ENCODE measurements at places on chromosomes 4 and X.
A peak's percentile ranks its signal among the peaks of the same experiment; 100 is the strongest.

GRCh38 chrX:45842207-45842925 lies 641.7 kb upstream of the DIPK2B start:
- DNase-seq, result no peak

DNA sequence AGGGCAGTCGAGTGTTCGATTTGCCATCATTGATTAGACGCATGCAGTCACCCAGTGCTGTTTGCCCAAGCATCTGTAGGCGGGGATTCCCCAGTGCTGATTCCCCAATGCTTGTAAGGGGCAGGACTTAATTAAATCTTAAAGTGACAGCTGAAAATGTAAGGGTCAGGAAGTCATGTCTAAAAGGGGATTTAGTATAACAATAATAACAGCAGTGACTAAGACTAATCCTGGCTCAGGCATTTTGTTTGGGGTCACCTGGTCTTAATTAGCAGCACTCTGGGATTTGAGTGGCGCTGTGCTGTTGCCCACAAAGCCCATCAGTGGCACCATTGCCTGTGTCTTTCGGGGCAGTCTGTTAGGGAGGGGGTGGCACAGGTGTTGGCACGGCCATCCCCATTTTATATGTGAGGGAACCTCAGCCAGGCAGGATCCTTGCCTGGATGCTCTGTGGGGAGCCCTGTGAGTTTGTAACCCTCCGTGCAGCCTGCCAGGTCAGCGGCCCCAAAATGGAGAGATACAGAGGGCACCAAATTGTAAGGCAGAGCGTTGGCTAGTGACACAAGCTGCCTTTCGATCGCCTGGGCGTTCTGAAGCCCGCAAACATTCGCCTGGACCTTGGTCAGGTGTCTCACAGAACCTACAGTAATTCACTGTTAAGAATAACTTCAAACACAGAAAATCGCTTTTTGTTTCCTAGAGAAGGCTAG lies 146.7 kb downstream of the TBL1X start:
- DNase-seq, result no peak

- DNase-seq, result no peak
Measured at GRCh38 chr4:173652283-173652931, 122.4 kb upstream of the HAND2 start.

DNA sequence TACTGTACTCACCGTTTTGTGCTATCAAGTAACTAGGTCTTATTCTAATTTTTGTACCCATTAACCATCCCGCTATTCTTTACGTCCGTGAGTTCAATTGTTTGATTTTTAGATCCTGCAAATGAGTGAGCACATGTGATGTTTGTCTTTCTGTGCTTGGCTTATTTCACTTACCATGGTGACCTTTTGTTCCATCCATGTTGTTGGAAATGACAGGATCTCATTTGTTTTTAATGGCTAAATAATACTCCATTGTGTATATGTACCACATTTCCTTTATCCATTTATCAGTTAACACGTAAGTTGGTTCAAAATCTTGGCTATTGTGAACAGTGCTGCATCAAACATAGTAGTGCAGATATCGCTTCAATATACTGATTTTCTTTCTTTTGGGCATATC lies 48.3 kb downstream of the USP9X start:
- no peak for DNase-seq

- DNase-seq, result no peak
Measured at GRCh38 chr4:164136180-164136616, 617.7 kb upstream of the SMIM31 start.

GRCh38 chr4:8245884-8246833 lies 23.4 kb upstream of the HTRA3 start:
- DNase-seq, result no peak

DNA sequence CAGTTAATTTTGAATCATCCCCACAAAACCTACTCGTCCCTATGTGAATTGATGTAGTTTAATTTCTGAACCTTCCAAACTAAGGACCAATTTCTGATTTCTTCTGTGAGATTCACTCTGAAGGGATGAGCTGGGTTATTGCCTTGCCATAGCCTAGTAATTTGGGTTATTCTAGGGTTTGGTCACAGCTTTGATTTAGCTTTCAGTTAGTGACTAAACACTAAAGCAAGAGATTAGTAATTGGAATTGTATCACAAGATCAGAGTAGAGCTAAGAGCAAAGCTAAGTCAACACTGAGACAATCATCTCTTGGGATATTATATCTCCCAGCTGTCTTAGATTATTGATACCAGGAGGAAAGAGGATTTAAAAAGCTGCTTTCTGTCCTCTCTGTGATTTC lies 588.0 kb downstream of the CCSER1 start:
- no peak for DNase-seq

GRCh38 chr4:948101-948935 lies 16.1 kb downstream of the TMEM175 start:
- no peak for DNase-seq

DNA sequence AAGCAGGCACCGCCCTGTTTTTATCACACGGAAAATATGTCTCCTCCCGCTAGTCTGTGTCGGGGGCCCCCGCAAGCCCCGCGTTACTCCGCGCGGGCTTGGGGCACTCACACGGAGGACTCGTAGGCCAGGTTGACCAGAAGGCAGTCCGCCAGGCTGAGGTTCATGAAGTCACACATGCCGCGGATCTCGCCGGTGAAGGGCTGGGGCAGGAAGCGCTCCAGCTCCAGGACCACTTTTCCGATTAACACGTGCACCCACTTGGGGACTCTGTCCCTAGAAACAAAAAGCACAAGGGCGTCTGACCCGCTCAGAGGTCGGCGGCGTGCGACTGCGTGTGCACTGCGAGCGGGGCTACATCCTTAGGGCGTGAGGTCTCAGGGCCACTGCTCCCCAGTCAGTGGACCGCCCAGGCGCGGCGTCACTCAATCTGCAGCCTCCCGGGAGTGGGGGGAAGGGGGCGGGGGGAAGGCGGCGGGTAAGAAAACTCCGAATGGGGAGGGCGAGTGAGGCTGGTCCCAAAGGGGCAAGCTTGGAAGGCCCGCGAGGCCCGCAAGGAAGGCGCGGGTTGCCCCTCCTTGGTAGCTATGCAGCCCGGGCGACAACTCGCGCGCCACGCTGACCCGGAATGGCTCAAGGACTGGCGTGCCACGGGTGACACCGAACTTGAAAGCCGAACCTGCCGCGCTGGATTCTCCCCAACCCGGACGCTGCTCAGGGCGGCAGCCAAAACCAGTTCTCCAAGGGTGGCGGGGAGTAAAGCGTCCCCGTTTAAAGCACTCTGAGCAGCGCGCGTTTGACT lies 722 bp downstream of the NAAA start:
- peak; percentile 77 for DNase-seq

DNA sequence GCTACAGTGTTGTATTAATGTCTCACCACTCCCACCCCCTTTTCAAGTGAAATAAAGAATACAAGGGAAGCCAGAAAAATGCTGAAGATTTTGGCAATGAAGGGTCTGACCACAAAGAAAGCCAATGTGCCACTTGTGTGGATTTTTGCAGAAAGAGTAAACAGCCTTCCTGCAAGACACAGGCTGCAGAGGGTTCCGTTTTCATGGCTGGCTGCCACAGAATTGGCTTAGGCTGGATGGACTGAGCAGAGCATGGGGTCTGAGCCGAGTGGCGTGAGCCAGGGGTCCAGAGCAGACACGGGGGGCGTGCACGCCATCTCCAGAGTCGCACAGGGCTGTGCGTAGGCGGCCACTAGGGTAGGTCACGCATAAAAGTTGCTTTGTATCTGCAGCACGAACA lies 69.2 kb downstream of the MTNR1A start:
- DNase-seq, result no peak

GRCh38 chr4:23873717-23874535 lies 15.9 kb downstream of the PPARGC1A start:
- no peak for DNase-seq

- DNase-seq, result peak; percentile 49
Measured at GRCh38 chrX:118536687-118537461, 41.3 kb downstream of the DOCK11 start.

DNA sequence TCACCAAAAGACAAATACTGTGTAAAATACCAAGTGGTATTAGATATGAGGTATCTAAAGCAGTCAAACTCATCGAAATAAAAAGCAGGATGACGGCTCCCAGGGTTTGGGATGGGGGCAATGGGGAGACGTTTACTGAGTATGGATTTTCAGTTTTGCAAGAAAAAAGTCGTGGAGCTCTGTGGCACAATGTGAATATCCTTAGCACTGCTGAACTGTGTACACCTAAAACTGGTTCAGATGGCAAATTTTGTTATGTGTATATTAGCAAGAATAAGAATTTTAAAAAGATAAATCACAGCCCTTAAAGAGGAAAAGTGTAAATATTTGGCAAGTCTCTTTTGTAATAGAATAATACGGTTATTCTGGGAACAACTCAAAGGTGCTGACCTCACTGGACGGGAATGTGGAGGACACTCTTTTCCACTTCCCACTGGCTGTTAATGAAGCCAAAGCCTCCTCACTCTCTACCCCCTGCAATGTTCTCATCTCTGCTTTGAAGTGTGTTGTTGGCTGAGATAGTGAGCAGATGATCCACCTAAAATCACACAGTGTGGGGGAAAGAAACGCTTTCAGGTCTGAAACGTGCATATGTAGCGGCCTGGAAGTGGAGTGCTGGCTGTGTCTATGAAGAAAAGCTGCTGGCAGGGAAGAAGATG lies 49.2 kb downstream of the SEL1L3 start:
- no peak for DNase-seq

DNA sequence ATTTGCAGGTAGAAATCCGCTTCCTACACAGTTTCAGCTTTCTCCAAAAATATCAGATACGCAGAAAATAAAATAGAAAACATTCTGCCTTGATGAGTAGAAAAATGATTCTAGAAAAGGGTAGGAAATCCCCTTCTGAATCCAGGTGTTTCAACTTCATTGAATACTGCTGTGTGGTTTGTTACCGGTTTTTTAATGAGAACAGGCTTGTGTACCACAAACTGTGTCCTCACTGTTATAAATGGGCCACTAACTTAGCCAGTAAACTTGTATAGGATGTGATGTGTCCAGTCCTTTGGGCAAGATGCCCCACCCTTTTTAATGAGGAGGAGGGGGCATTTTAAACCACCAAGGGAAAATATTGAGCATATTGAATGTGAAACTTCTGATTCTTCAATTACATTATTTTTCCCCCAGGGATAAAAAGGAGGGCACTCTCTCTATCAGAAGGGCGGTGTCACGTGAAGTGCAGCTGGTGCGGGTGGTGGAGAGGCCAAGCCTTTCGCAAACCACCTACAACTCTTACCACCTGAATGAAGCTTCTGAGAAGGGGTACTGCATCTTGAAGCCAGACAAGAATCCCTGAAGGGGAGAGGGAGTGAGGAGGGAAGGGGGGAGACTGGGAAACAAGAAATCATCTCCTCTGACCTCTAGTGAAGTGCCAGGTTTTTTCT lies 4.5 kb downstream of the CXXC4 start:
- DNase-seq, result no peak

- no peak for DNase-seq
Measured at GRCh38 chr4:171676555-171677215, 136.5 kb upstream of the GALNTL6 start.

- DNase-seq, result no peak
Measured at GRCh38 chr4:105966051-105966450, 70.8 kb downstream of the NPNT start.

GRCh38 chr4:8310306-8310705 lies 40.8 kb downstream of the HTRA3 start:
- no peak for DNase-seq

GRCh38 chrX:14738643-14739042 lies 134.2 kb downstream of the FANCB start:
- no peak for DNase-seq

- no peak for DNase-seq
Measured at GRCh38 chr4:7089213-7089986, 21.5 kb upstream of the GRPEL1 start.

All from stimulated activated CD4-positive, alpha-beta T cell treated with anti-CD3 and anti-CD28 coated beads, Interleukin-4, amount 100 ng/mL, for 24 hours (primary cell).